ENCODE measurements at places on chromosomes 16 and 17. TPM values are rescaled to one million over a fixed set of nuclear protein-coding genes. Genes with fewer than 3 reads are reported as not detected.

The RAB37 gene
- total RNA-seq, result 7.5 TPM

DNA sequence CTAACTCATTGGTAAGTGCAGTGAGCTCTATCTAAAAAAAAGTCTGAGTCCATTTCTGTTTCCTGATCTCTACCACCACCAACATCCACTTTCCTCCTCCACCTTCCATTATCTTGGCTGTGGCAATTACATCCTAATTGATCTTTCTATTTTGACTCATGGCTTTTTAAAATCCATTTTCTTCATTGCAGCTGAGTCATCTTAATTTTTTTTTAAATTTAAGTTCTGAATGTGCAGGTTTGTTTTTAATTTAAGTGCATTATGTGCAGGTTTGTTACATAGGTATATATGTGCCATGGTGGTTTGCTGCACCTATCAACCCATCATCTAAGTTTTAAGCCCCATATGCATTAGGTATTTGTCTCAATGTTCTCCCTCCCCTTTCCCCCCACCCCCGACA lies 390.7 kb downstream of the XYLT1 start:
- no peak for DNase-seq

DNA sequence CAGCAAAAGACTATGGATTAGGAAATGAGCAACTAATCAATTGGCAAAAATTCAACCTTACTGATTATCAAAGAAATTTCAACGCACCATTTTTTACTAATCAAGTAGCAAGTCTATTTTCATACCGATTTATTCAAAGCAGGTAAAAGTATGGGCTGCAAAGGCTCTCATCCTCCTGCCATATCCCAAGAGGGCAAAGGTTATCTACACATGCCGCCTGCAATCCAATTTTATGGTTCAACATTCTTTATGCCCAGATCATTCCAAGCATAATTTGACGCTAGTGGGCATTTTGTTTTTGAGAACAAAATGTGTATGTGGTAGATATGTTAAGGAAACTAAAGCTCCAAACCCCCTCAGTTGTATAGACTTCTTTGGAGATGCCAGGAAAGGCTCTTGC lies 270.6 kb downstream of the MAF start:
- no peak for DNase-seq

- DNase-seq, result peak; percentile 92
Observed at GRCh38 chr16:30941600-30942425, 7.1 kb upstream of the ORAI3 start.

GRCh38 chr16:82149536-82149935 lies 20.5 kb downstream of the MPHOSPH6 start:
- no peak for DNase-seq

GRCh38 chr16:46747777-46748651 lies at the start of gene MYLK3:
Gene MYLK3 (minus strand): TSS chr16:46748344. CDS start chr16:46748193, 151 bp downstream.
- no peak for DNase-seq

DNA sequence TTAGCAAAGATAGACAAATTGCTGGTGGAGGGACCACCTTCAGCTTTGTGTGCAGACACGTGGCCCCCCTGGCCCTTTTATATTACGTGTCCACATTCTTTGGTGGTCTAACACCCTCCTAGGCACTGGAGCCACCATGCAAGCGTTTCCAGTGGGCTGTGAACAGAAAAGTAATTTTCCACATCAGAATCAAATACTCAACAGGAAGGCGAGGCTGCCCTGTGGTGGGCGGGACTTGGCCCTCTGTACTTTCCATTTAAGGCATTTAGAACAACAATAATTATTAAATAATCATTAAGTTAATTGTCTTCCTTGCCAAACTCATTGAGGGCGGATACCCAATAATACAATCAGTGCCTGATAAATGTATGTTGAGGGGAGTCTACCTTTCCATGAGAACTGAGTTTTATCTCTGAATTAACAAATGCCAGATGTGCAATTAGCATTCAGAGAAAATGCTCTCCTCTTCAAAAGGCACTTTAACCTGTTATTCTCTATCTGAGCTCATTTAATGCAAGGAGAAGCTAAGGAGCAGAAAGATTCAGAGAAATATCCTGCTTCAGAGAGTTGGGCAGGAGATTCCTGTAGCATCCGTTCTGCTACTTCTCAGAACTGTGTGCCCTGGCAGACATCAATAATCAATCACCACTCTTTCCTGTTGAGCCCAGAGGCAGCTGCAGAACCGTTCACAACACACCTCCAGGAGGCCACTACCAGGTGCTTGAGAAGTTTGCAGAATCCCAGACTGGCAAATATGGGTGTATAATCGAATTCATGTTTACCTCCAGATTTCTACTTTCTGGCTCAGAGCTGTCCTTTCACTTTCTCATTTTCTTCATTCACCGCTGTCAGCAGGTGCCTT lies 109.4 kb downstream of the CMIP start:
- peak; percentile 63 for DNase-seq

DNA sequence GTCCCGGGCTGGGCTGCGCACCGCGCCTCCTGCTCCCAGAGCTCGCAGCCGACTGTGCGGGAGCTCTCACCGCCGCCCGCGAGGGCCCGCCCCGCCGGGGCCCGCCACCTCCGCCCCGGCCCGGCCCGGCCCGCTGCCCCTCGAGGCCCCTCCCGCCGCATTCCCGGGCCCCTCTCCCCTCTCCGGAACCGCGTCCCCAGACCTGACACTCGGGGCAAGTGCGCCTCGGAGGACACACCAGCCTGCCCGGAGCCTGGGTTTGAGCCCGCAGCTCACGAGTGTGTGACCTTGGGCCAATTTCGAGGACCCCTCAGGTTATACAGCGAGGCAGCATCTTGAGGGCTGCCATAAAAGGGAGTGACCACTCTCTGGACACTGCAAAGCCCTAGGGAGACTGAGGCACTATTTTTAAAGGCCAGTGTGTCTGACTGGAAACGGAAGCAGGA lies 2.0 kb upstream of the GRIN2C start:
- no peak for DNase-seq

DNA sequence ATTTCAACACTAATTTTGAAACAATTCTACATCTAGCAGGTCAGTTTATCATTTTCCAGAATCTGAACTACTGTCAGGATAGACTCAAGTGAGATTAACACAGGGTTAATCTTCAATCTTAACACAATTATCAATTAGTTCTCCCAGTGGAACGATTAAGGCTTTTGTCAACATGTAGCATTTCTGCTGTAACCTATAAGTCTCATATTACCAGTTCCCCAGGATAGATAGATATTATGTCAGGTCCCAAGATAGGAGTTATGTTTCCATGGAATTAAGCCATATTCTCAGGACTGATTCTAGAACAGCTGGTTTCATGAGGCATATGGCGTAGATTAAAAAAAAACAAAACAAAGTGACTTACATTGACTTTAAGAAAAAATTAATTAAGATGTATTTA lies 4.4 kb upstream of the FBF1 start:
- no peak for DNase-seq

GRCh38 chr17:47700471-47701449 lies 6.8 kb downstream of the TBKBP1 start:
- no peak for DNase-seq

DNA sequence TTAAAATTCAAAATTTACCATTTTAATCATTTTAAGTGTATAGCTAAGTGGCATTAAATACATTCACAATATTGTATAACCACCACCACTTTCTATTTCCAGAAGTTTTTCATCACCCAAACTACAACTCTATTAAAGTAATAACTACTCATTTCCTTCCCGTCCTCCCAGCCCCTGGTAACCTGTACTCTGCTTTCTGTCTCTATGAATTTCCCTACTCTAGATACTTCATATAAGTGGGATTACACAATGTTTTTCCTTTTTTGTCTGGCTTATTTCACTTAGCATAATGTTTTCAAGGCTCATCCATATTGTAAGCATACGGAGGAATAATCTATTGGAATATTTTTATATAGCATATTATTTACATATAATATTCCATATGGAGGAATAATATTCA lies 29.7 kb downstream of the ESRP2 start:
- DNase-seq, result no peak

DNA sequence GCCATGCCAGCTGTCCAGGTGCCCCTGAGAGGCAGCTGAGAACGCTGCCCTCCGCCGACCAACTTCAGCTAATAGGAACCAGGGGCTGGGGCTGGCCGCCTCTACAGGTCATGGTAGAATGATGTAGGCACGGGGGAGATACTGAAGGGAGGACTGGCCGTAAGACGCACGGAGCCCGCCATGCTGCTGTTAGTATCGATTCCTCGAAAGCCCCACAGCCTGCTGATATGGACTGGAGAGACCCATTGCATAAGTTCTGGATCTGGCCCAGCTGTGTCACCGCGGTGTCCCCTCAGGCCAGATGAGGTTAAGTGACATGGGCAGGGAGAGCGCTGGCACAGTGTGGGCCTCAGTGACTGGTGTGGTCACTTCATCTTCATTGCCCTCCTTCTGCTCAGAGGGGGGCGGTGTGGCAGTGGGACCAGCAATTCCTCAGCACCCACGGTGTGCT lies 75.6 kb downstream of the AMFR start:
- no peak for DNase-seq

- no peak for DNase-seq
Observed at GRCh38 chr17:57260325-57261083, 4.2 kb downstream of the MSI2 start.

DNA sequence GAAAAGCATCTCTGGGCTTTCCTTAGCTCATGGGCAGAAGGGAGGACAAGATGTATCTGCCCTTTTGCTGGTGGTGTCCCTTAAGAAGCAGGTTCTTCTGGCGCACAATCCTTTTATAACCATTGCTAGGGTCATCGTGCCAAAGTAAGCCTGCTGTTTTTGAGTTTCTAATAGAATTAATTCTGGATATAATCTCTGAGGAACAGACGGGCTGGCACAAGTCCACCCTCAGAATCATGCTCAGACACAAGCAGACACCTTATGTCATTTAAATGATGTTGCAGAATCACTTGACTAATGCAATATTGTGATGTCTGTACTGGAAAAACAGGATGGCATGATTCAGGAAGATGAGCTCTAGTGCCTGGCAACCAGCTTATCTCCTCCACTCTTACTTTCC lies 18.8 kb upstream of the MMD start:
- DNase-seq, result no peak

The PIGQ gene
- total RNA-seq, result 50.3 TPM

DNA sequence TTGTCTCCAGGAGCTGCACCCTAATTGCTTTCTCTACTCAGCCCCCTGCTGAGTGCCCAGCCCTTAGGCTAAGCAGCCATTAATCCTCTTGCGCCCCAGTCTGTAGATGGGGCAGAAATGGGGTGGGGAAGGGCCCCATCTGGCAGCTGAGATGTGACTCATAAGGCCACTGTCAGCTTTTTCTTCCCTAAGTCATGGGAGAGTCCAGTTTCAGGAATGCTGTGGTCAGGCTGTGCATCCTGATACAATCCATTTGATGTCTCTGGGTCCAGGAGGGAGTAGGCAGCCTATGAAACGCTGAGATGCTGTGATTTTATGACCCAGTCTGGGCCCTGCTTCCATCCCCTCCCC lies 12.3 kb downstream of the PLXDC1 start:
- DNase-seq, result no peak

DNA sequence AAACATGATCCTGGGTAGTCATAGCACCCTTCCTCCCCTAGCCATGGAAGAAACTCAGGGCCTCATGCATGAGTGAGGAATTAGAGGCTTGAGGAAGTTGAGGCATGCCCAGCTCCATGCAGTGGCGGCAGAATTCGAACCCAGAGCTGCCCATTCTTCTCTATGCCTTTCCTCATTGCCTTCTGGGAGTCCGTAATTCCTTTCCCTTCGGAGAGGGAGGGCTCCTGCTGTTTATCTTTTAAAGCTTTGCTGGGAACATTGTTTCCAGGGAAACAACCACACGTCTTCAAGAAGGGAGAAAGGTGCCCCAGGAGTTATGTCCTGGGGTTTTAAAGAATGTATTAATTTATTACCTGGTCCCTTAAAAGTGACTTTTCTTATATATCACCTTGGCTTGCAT lies 8.5 kb downstream of the CRISPLD2 start:
- DNase-seq, result no peak

DNA sequence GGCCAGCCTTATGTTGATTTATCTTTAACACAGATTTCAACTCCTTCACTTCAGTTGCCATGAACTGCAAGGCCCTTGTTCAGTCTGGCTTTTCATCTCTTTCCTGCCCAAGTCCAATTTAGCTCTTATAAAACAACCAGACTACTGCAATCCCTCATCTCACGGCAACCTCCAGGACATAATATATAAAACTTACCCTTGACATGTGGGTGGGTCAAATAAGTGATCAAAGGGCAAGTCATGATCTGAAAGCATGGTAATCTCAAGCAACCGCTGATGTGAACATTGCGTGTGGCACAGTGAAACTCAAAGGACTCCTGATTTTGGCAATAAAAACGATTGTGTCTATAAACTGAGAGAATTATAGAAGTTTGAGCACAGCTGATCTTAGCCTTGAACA lies 364.6 kb downstream of the CDH13 start:
- DNase-seq, result no peak

DNA sequence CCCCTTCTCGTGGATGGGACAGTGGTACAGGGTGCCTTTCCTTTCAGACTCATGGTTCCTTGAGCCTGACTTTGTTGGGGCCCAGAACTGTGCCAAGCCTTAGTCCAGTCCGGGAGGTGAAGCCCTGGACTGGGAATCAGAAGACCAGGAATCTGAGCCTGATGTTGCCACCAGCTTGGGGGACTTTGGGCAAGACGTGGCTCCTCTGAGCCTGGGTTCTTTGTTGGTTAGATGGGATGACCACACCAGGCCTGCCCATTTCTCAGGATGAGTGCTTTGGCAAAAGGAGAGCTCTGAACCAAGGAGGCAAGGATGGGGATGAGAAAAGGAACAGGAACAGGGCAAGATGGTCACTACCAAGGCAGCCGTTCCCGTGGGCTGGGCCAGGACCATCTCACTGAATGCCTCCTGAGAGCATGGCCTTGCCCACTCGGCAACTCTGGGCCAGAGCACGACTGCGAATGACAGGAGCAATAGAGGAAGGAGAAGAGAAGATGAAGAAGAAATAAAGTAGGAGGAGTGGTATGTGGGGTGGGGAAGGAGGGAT lies 32.5 kb downstream of the PITPNM3 start:
- no peak for DNase-seq

GRCh38 chr16:14347706-14348105 lies 276.6 kb downstream of the MRTFB start:
- DNase-seq, result no peak

Data from activated CD4-positive, alpha-beta T cell treated with anti-CD3 and anti-CD28 coated beads, Interleukin-2, amount 10 ng/mL, durations not matched to agents 24 days and 14 days (primary cell).